Neural crest cell (in vitro differentiated cells): ENCODE measurements at places on chromosomes 7 and 10.

DNA sequence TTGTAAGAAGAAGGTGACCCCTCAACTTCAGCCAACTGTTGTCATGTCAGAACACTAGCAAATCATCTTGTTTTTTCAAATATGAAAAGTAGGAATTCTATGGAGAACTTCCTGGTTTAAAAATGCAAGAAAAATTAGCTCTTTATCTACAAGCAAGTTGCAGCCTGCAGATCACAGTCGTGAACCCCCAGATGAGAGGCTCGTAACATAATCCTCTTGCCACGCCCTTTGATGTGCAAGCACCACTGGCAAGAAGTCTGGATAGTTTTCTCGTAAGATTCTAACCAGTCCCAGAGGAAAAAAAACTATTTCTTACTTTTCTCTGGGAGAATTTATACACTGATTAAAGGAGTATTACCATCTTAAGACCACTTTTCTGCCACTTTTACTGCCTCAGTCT lies 132.3 kb downstream of the DPY19L1 start:
- no peak overlapping the region for H3K27ac ChIP-seq
- H3K4me3 ChIP-seq: no peak overlapping the region
- DNase-seq: no peak
- no peaks in the 10 kb centered on the region for H3K27me3 ChIP-seq

- no peaks in the 10 kb centered on the region for H3K36me3 ChIP-seq
- no peak for DNase-seq
- H3K4me3 ChIP-seq: no peak overlapping the region
- peaks cover 25% of the 10 kb centered on the region for H3K4me1 ChIP-seq
Measured at GRCh38 chr10:125691160-125691981, 8.4 kb upstream of the TEX36 start.

- peaks cover 14% of the 10 kb centered on the region for H3K36me3 ChIP-seq
- H3K27ac ChIP-seq: no peak overlapping the region
- no peak for DNase-seq
Measured at GRCh38 chr7:47952224-47952623, 4.0 kb upstream of the PKD1L1 start.

- peaks cover 2% of the 10 kb centered on the region for H3K36me3 ChIP-seq
- no peak for DNase-seq
- H3K27ac ChIP-seq: no peak overlapping the region
- no peak overlapping the region for H3K4me3 ChIP-seq
Measured at GRCh38 chr10:8048281-8049008, 6.0 kb upstream of the GATA3 start.

DNA sequence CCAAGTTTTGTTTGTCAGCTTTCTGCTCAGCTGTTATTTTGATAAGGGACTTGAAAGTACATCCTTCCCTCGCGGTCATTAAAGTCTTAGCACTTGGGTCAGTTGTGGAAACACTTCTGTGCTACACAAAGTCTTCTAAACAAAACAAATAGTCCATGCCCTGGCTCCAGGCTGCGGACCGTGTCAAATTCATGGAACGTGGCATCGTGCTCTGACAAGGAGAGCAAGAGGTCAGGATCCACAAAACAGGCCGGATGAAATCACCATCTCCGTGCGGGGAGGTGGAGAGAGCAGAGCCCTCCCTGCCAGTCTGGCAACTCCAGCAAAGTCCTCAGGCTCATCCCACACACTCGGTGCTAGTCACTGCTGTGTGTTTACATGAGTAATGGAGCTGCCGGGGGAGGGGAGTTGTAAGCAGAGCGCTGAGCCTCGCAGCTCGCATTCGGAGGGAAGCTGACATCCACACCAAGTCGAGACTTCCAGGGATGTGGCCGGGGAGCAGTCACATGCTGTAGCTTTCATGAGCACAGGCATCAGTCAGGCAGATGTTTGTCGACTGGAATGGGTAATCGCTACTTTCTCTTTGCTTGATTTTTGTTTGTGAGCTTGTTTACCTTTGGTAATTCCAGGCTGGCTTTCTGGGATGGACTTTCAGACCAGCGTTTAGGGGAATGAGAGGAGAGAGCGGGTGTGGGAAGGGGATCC lies 147.6 kb downstream of the ARID5B start:
- DNase-seq: peak; percentile 57
- no peaks in the 10 kb centered on the region for H3K27me3 ChIP-seq
- peaks cover 65% of the 10 kb centered on the region for H3K4me1 ChIP-seq
- peak overlapping the region; percentile 86 for H3K4me3 ChIP-seq
- H3K27ac ChIP-seq: peak overlapping the region; percentile 57

GRCh38 chr10:77550378-77550777 lies 87.2 kb downstream of the KCNMA1 start:
- H3K27ac ChIP-seq: no peak overlapping the region
- H3K27me3 ChIP-seq: no peaks in the 10 kb centered on the region
- no peaks in the 10 kb centered on the region for H3K36me3 ChIP-seq
- H3K4me3 ChIP-seq: no peak overlapping the region

- H3K36me3 ChIP-seq: peaks cover 23% of the 10 kb centered on the region
- H3K4me1 ChIP-seq: peaks cover 64% of the 10 kb centered on the region
- DNase-seq: no peak
- no peak overlapping the region for H3K4me3 ChIP-seq
- peak overlapping the region; percentile 75 for H3K27ac ChIP-seq
Measured at GRCh38 chr10:31700181-31700611, 228.4 kb downstream of the ARHGAP12 start.

- H3K4me3 ChIP-seq: no peak overlapping the region
- peaks cover under 1% of the 10 kb centered on the region for H3K36me3 ChIP-seq
- H3K27me3 ChIP-seq: no peaks in the 10 kb centered on the region
- DNase-seq: no peak
Measured at GRCh38 chr10:76268954-76269353, 837.5 kb downstream of the LRMDA start.

DNA sequence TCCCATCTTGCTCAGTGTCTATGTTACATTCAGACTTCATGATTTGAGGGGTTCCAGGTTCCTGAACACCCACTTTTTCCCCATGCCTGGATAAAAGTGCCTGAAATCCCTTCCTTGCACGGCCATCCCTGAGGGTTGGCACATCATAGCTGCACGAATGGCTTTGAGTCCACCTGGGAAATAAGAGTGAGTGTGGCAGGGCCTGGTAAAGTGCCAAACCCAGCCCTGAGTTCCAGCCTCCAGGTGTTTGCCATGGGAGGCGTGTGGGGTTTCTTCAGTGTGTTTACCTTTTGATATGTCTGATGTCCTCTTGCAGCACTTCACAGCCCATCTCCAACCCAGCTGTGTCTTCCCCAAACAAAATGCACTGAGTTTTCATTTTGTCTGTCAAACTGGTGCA lies 145.7 kb downstream of the PAXIP1 start:
- H3K4me1 ChIP-seq: no peaks in the 10 kb centered on the region
- H3K36me3 ChIP-seq: no peaks in the 10 kb centered on the region
- H3K27me3 ChIP-seq: no peaks in the 10 kb centered on the region
- no peak for DNase-seq
- H3K4me3 ChIP-seq: no peak overlapping the region
- no peak overlapping the region for H3K27ac ChIP-seq

DNA sequence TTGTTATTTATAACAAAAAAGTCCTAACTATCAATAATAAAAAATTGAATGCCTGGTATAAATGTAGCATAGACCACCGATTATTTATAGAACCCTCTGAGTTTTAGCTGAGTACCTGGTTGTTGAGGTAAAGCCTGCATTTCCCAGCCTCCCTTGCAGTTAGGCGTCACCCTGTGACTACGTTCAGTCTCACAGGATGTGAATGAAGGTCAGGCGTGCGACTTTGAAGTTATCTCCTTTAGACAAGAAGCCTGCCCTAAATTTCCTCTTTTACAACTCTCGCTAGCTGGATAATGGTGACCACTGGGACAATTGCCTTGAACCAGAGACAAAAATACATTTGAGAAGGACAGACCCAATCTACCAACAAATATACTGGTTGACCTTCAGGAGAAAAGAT lies 67.5 kb upstream of the TES start:
- no peaks in the 10 kb centered on the region for H3K36me3 ChIP-seq
- no peak overlapping the region for H3K4me3 ChIP-seq
- no peaks in the 10 kb centered on the region for H3K27me3 ChIP-seq
- H3K27ac ChIP-seq: no peak overlapping the region
- peaks cover 32% of the 10 kb centered on the region for H3K4me1 ChIP-seq

- no peak overlapping the region for H3K27ac ChIP-seq
- DNase-seq: no peak
- H3K36me3 ChIP-seq: no peaks in the 10 kb centered on the region
- H3K4me3 ChIP-seq: no peak overlapping the region
- peaks cover 7% of the 10 kb centered on the region for H3K4me1 ChIP-seq
- H3K27me3 ChIP-seq: no peaks in the 10 kb centered on the region
Measured at GRCh38 chr7:112439476-112439875, 10.8 kb upstream of the IFRD1 start.

- no peak overlapping the region for H3K27ac ChIP-seq
- H3K4me1 ChIP-seq: peaks cover 46% of the 10 kb centered on the region
- peak overlapping the region; percentile 90 for H3K4me3 ChIP-seq
- no peaks in the 10 kb centered on the region for H3K36me3 ChIP-seq
- H3K27me3 ChIP-seq: peaks cover 92% of the 10 kb centered on the region
- peak; percentile 23 for DNase-seq
Measured at GRCh38 chr7:114086537-114086913, 167.7 kb upstream of the PPP1R3A start.

GRCh38 chr10:4024516-4025245 lies 239.7 kb upstream of the KLF6 start:
- no peak for DNase-seq
- H3K27ac ChIP-seq: no peak overlapping the region
- no peak overlapping the region for H3K4me3 ChIP-seq
- H3K36me3 ChIP-seq: no peaks in the 10 kb centered on the region

GRCh38 chr7:135723411-135723810 lies 4.6 kb downstream of the SLC13A4 start:
- no peak overlapping the region for H3K27ac ChIP-seq
- H3K27me3 ChIP-seq: no peaks in the 10 kb centered on the region
- peaks cover 15% of the 10 kb centered on the region for H3K4me1 ChIP-seq
- DNase-seq: no peak
- H3K36me3 ChIP-seq: no peaks in the 10 kb centered on the region

GRCh38 chr7:132249256-132249971 lies 326.9 kb downstream of the PLXNA4 start:
- H3K4me1 ChIP-seq: peaks cover 24% of the 10 kb centered on the region
- H3K27me3 ChIP-seq: no peaks in the 10 kb centered on the region
- H3K36me3 ChIP-seq: no peaks in the 10 kb centered on the region
- H3K4me3 ChIP-seq: no peak overlapping the region
- DNase-seq: no peak
- no peak overlapping the region for H3K27ac ChIP-seq

DNA sequence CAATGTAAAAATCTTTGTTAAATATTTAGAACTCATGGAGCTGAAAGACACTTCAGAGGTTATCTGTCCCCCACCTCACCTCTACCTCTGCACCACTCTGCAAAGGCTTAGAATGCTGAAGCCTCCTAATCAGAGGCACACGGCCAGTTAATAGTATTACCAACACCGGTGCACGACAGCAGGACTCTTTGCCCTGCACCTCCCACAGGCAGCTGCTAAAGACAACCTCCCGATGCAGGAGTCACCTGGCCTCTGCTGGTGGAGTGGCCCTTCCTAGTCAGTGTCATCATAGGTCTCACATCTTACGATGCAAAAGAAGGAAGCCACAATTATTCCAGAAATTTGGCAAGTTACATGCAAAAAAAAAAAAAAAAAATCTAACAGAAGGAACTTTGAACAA lies 66.6 kb upstream of the MGMT start:
- H3K36me3 ChIP-seq: no peaks in the 10 kb centered on the region
- no peak for DNase-seq
- peaks cover 17% of the 10 kb centered on the region for H3K4me1 ChIP-seq
- peaks cover 2% of the 10 kb centered on the region for H3K27me3 ChIP-seq
- H3K4me3 ChIP-seq: no peak overlapping the region

DNA sequence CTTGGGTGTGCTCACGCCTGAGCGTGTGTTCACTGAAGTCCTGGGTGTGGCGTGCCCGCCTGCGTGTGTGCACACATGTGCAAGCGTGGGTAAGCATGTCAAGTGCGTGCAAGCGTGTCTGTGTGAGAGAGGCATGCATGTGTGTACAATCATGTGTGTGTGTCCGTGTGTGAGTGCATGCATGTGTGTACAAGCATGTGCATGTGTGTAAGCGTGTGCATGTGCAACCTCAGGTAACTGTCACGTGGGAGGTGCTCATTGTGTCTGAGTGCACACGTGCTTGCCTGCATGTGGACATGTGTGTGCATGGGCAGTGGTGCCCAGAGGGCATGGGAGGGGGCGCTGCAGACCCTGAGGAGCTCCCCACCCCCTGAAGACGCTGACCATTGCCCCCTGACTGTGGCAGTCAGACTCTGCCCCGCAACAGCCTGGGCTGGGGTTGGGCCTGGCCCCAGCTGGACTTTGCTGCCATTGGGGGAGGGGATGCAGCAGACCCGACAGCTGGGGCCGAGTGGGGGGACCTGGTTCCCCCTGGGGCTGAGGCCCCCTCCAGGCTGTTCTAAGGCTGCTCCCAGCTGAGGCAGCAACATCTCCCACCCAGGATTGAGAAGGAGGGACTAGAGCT lies 88.1 kb downstream of the UNCX start:
- no peak for DNase-seq
- H3K36me3 ChIP-seq: no peaks in the 10 kb centered on the region
- peaks cover 8% of the 10 kb centered on the region for H3K4me1 ChIP-seq
- peaks cover 14% of the 10 kb centered on the region for H3K27me3 ChIP-seq
- H3K4me3 ChIP-seq: no peak overlapping the region

DNA sequence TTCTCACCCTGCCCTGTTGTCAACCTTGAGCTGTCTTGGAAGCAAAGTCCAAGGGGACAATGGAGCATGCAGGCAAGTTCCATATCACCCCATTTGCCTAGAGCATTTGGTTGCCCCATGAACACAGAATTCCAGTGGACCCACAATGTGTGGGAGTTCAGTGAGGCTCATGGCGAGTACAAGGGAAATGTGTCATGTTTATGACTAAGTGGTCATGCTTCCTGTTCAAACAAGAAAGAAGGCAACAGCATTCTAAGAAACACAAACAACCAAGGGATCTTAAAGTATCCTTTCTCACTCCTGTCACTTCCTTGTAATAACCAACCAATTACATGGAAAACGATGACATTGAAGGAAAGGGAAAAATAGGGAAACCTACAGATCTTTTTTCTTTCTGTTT lies 513.0 kb downstream of the INHBA start:
- H3K27me3 ChIP-seq: no peaks in the 10 kb centered on the region
- no peaks in the 10 kb centered on the region for H3K36me3 ChIP-seq
- no peak overlapping the region for H3K4me3 ChIP-seq

DNA sequence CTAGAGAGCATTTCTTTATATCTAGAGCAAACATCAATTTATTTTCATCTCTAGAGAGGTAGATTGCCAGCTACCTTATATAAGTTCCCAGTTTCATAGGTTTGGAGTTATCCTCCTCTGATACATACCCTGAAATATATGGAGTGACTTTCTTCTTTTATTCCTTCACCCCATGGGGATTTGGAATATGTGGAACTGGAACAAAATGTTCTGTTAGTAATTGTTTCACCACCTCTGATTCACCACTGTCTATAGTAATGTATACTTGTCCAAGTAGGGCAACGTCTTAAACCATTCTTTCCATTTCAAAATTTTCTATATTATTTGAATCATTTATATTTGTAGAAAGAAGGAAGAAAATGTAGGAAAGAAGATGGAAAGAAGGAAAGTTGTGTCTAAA lies 511.2 kb upstream of the KCND2 start:
- no peaks in the 10 kb centered on the region for H3K4me1 ChIP-seq
- no peaks in the 10 kb centered on the region for H3K36me3 ChIP-seq
- H3K27me3 ChIP-seq: no peaks in the 10 kb centered on the region
- no peak overlapping the region for H3K4me3 ChIP-seq

- H3K36me3 ChIP-seq: peaks cover 10% of the 10 kb centered on the region
- H3K27me3 ChIP-seq: no peaks in the 10 kb centered on the region
- peak overlapping the region; percentile 15 for H3K4me3 ChIP-seq
- H3K27ac ChIP-seq: peak overlapping the region; percentile 94
- H3K4me1 ChIP-seq: peaks cover 22% of the 10 kb centered on the region
Measured at GRCh38 chr7:140684066-140684950, 11.6 kb downstream of the ADCK2 start.
